HuH-7 (cell line): ENCODE measurements at places on chromosomes 2 and 18.

GRCh38 chr2:241985986-241986329 is 116.4 kb downstream of the RTP5 start:
- DNase-seq = no peak

GRCh38 chr2:191533693-191534180 is 144.2 kb upstream of the NABP1 start:
- DNase-seq = no peak

- no peak for DNase-seq
Measured at GRCh38 chr2:152622219-152622618, 95.0 kb downstream of the PRPF40A start.

DNA sequence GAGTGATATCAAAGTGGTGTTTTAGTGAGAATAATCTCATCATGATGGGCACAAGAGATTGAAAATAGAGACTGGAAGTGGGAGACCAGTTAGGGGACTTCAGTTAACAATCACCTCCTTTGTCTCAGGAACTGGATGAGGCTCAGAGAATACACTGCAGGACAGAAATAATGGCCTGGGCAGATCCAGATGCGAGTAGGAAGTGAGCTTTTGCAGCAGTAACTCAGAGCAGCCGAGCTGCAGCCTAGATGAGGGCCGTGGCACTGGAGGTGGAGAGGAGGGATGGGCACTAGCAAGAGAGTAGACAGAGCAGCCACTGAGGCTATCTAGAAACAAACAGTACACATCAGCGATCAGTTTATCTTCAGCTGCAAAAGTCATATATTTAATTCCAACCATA is 48.6 kb downstream of the CYB5A start:
- no peak for DNase-seq

GRCh38 chr2:225398372-225398771 is 1.1 kb upstream of the NYAP2 start:
- no peak for DNase-seq

DNA sequence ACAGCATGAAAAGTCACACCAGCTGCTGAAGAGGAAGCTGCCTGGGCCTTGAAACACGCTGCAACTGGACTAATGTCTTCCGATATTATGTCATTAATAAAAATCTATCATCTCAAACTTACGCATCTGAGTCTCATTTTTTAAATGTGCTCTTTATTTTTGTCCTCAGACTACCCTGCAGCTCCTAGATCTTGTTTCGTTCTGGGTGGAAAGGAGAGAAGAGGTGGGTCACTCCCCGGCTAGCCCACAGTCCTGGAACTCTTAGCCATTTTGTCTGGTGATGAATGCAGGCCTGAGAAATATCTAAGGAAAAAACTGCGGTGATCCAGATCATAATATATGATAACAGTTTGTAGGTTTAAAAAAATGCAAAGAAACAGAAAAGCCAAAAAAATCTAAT is 73.3 kb downstream of the TXNL1 start:
- DNase-seq = no peak

GRCh38 chr2:48425402-48425801 is 104.6 kb upstream of the STON1 start:
- DNase-seq = no peak

DNA sequence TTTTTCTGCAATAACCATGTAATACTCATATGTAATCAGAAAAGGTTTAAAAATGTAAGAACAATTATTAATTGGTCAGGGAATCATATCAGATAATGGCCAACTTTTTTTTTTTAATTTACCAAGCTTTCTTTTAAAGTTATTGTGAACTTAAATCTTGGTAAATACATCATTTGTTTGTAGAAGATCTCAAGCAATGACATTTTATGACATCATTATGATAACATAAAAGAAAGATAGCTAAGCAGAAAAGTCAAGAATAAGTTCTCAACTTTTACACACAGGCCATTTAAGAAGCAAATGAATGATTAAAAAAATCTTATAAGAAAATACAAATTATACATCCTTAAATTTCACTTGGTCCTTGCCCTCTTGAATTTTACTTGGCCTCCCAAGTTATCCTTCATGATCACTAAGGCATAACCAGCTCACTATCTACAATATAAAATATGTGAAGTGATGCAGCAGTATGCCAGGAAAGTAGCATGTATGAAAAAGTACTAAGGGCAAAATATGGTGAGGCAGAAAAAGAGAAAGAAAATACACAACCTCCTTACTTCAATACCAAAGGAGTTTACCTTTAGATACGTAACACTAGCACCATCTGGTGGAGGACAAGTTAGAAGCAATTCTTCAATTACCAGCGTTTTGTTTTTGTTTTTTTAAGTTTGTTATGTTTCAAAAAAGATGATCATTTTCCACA is 116.6 kb downstream of the SRBD1 start:
- peak; percentile 7 for DNase-seq
